K562 (cell line): ENCODE measurements at places on chromosomes 2 and 18. TPM values are rescaled to one million over a fixed set of nuclear protein-coding genes. Genes with fewer than 3 reads are reported as not detected.

AMER3 gene
- total RNA-seq: not detected in 2 replicates

GRCh38 chr2:223532161-223532560 is 70.0 kb downstream of the SCG2 start:
- no peak for DNase-seq

FBXO15 gene
- 0.29 and 0.58 TPM in 2 replicates for total RNA-seq

GRCh38 chr2:170276056-170276455 is 98.1 kb downstream of the MYO3B start:
- no peak for DNase-seq

IL1F10 gene
- total RNA-seq: not detected in 2 replicates
